ENCODE measurements at places on chromosomes 5 and 9.

DNA sequence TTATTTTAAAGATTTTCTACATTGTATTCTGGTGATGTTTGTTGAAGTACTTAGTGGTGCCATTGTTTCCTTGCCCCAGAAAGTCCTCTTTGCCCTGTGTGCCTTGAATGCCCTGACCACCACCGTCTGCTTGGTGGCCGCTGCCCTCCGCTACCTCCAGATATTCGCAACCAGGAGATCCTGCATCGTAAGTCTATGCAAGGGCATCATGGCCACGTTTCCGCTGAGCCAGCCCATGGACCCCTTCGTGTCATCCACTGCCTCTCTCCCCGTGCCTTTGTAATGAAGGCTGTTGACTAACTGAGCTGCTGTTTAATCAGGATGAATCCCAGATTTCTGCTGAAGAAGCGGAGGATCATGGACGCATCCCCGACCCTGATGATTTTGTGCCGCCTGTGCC, 52.3 kb downstream of the ENTREP1 start:
- no peak for DNase-seq

GRCh38 chr9:121494192-121494591, 5.5 kb downstream of the GGTA1 start:
- DNase-seq: no peak

- DNase-seq: no peak
These were observed 53.0 kb upstream of the CPEB4 start for GRCh38 chr5:173835131-173835530.

GRCh38 chr9:74577956-74578355, 80.8 kb downstream of the RORB start:
- no peak for DNase-seq

- no peak for DNase-seq
These were observed 175.1 kb upstream of the S1PR3 start for GRCh38 chr9:88816141-88816540.

GRCh38 chr9:130319300-130319699, 53.7 kb downstream of the HMCN2 start:
- no peak for DNase-seq

DNA sequence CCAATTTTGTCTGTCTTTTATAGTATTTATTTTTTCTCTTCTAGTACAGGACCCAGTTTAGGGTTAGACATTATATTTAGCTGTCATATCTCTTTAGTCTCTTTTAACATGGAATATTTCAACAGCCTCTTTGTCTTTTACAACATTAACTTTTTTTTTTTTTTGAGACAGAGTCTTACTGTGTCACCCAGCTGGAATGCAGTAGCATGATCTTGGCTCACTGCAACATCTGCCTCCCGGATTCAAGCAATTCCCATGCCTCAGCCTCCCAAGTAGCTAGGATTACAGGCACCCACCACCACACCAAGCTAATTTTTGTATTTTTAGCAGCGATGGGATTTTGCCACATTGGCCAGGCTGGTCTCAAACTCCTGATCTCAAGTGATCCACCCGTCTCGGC, 90.1 kb downstream of the ADAMTS6 start:
- DNase-seq: no peak

GRCh38 chr5:164153469-164154172, 648.2 kb downstream of the MAT2B start:
- DNase-seq: no peak

DNA sequence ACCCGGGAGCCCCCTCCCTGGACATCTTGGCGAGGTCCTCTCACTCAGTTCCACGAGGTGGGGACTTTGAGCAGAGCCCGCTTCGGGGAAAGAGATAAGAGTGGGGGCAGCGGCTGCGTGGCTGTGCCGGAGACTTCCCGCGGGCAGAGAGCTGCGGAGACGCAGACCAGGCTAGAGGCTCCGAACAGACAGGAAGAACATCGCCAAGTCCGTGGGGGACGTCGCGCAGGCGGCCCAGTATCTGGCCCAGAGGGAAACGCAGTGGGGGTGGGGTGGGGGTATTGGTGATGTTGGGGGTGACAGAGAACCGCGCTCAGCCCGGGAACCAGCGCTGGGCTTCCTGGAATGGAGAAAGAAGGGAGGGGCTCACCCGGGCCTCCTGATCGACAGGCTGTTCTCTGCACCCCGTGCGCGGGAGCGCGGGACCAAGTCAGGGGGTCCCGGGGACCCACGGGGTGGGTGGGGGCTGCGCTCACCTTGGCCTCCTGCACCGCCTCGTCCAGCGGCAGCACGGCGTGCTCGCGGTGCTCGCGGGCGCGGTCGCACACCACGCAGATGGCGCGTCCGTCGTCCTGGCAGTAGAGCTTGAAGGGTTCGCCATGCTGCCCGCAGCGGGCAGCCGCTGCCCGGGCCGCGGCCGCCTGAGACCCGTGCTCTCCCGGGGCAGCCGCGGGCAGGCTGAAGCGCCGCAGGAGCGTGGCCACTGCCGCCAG, 727 bp downstream of the TRIM7 start:
- no peak for DNase-seq

GRCh38 chr9:36426945-36427344, 26.9 kb upstream of the RNF38 start:
- no peak for DNase-seq

GRCh38 chr9:20495098-20495497, 127.2 kb downstream of the MLLT3 start:
- DNase-seq: no peak

GRCh38 chr9:114652776-114653555, 4.6 kb downstream of the TEX53 start:
- DNase-seq: no peak

- DNase-seq: no peak
These were observed 72.2 kb downstream of the PTTG1 start for GRCh38 chr5:160493806-160494338.

- DNase-seq: no peak
These were observed 19.0 kb downstream of the OLFML2A start for GRCh38 chr9:124795881-124796431.

GRCh38 chr5:120917214-120917758, 453.2 kb downstream of the PRR16 start:
- DNase-seq: no peak

DNA sequence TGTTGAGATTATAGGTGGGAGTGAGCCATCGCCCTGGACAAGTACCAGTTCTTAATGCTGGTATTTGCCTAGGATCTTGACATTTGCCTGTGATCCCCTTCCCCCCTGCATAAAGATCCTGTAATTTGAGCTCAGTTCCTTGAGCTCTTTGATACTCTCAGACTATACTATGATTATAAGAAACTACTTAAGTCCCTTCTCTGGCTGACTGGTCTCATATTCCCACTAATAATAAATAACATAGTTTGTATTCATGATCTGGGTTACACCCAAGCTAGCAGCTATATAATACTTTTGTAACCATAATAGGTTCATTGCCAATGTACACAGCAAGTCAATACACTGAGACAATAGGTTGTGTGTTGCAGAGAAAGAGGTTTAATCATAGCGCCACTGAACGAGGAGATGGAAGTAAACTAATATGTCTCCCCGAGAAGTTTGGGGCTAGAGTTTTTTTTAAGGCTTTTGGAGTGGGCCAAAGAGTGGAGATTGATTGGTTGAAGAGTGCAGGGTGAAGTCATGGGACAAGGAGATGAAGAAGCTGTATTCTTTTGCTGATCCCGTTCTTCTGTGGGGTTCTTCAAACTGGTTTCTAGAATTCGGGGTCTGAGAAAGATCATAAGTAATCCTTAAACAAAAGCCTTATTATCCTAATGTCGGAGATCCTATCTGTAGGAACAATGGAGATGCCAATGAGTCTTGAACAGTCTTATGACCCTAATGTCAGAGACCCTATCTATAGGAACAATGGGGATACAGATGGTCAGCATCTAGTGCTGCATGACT, 20.7 kb upstream of the SHOC1 start:
- DNase-seq: no peak

Measured in T1000 (cell line).